Stimulated activated CD8-positive, alpha-beta memory T cell treated with anti-CD3 and anti-CD28 coated beads, Interleukin-7, amount 100 ng/mL, for 48 hours (primary cell): ENCODE measurements at places on chromosomes 6 and 20.
A peak's percentile ranks its signal among the peaks of the same experiment; 100 is the strongest.

DNA sequence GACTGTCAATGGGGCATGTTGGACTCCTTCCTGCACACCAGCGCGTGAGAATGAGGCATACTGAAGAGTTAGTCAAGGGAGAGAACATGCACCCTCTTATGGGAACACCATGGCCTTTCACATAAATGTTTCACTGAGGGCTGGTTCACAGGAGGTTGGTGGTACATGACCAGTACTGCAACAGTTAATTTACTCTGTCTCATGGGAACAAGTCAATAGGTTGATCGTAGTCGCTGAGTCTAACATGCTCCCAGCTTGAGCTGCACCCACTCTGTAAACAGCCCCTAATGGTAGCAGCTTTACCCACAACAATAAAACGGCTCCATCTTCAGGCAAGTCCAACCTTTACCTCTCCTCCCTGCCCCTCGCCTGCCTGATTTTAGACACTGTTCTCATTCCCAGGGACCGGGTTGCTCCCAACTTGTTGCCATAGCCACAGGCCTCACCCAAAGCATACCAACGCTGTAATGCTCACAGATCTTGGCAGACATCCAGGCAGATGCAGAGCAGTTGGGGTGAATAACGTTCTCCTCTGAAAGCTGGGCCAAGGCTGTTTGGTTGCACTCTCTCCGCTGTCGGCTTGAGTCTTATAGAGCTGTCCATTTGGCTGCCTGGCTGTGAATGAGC is 111.3 kb downstream of the LY86 start:
- DNase-seq: no peak

GRCh38 chr6:166423781-166424180 is 41.0 kb upstream of the MPC1 start:
- DNase-seq: no peak

DNA sequence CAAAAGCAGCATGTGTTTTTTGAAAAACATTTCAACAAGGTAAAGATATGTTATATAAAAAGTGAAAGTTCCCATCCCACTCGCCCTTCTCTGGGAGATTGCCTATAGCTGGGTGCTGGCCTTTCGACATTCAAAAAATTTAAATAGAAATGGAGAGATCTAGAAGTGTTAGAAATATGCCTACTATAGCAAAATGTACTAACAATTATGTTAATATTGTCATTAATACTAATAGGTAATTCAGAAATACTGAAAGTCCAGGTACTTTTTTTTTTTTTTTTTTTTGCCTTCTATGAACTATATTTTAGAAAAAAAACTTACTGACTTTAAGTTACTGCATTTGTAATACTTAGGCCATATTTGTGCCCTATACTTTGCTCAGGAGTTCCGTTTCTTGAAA is 87.1 kb downstream of the SESN1 start:
- DNase-seq: no peak

DNA sequence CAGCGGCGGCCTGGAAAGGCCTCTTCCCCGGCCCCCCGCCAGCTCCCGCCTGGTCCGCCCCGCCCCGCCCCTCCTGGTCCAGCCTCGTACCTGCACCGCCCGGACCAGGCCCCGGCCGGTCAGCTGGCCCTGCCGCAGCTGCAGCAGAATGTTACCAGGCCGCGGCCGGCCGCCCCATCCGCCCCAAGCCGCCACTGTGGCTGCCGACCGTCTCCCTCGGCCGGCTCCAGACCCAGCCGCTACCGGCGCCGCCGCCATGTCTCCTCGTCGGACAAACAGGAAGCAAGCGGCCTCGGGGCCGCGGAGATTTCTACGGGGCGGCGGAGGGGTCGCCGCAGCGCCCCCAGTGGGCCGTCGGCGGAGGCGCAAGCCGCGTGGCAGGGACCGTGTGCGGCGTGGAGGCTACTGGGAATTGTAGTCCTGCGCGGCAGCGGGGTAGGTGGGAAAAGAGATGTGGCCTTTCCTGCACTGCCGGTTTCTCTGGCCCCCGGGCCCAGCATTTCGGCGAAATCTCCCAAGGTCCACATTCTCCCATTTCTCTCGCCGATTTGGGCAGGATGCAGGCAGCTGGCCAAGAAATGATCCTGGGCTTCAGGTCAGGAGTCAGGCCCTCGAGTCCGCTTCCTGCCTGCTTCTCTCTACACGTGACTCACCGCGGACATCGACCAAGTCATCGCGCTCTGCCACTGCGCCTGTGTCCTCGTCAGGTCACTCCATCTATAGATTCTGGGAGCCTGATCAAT is at the start of gene TRPC4AP:
TRPC4AP (minus strand) TSS at position 284 of the 743 bp plus-strand sequence; CDS start at position 258, 26 bp downstream.
- DNase-seq: peak; percentile 82

DNA sequence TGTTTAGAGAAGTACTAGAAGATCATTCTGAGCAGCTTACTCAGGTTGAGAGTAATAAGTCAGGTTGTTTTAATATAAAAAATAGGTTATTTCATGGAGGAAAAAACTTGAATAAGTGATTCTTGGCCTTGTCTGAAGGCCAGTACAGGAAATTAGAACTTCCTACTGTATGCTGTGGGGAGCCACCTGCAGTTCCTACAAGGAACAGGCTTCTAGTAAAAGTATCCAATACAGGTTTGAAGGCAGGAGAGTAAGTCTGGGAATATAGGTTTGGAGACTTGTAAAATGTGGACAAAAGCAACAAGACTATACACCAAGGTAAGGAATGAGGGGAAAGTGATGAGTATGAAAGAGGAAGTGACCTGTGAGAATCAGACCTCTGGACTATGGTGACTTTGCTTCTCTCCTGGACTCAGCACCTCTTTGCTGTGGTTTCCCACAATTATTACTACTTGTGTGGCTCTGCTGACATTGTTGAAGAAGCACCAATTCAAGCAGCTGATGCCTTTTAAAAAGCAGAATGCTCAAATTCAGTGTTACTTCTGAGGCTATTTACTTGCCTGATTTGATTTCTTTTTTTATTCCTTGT is 278.6 kb downstream of the TBC1D7 start:
- no peak for DNase-seq

- no peak for DNase-seq
Measured at GRCh38 chr6:28474441-28475219, 31.3 kb upstream of the ZSCAN23 start.

GRCh38 chr6:5610640-5611039 is 349.3 kb downstream of the FARS2 start:
- no peak for DNase-seq

DNA sequence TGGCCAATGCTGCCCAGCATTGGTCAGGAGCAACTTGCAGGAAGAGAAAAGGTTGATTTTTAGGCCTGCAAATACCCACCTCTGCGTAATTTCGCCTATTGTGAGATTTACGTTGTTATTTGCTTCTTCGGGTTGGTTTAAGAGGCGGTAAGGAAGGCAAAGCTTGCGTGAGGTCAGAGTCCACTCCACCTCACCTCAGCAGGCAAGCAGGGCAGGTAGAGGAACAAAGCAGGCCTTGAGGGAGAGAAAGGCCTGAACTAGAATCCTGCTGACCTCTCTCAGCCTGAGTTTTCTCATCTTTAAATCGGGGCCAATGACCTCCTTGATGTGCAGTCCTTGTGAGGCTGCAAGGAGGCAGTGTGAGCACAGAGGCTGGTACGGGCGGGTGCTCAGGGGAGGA is 239.1 kb downstream of the CDC5L start:
- no peak for DNase-seq

DNA sequence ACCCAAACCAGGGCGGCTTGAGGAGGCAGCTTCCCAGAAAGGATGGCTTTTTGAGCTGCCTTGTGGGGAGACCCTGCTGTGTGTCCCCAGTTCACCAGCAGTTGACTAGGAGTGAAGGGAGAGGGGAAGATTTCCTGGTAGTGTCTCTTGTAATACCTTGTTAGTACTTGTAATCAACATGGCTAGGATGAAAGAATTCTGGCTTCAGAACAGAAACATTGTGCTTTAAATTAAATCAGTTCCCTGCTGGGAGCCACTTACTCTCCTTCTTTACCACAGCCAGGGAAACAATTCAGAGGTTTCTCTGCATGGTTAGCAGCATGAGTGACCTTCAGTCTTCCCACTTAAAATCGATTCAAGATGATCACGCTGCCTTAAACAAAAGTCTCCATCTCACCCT is 525.4 kb upstream of the ID4 start:
- DNase-seq: no peak

DNA sequence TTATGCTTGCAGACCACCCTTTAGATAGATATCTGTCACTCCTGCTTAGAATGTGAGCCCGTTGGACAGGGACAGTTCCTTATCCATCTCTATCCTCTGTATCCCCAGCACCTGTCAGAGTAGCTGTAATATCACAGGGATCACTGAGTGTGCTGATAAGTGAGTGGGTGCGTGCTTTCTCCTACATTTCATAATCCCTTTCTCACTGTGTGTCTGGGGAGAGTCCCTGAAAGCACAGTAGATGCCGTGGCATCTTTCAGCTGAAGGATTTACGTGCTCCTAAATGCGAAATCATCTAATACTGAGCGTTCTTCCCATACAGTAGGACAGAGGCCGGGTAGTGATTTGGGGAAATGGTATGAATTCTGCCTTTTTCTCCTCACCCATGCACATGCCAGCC is 198.9 kb upstream of the SASH1 start:
- no peak for DNase-seq

DNA sequence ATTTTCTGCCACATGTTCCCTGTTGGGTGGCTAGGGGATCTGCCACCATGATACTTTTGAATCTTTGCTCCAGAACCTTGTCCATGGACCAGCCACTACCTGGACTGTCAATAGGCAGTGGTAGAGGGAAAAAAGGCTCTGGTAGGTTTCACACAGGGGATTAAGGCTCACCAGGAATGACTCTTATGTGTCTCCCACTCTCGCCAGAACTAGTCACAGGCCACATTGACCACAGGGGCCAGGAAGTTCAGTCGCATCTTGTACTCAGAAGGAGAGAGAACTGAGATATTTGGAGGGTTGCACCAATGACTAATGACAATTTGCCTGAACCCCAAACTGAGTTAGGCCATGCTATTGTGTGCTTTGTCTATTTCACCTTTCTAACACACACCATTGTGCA is 23.6 kb upstream of the APCDD1L start:
- DNase-seq: peak; percentile 28

- DNase-seq: no peak
Measured at GRCh38 chr6:35919085-35919826, 1.6 kb downstream of the SRPK1 start.

GRCh38 chr6:111338843-111339242 is 144.2 kb downstream of the REV3L start:
- no peak for DNase-seq

GRCh38 chr6:128371136-128371535 is 149.3 kb downstream of the PTPRK start:
- no peak for DNase-seq

- DNase-seq: no peak
Measured at GRCh38 chr20:57883761-57884160, 173.9 kb upstream of the PMEPA1 start.

DNA sequence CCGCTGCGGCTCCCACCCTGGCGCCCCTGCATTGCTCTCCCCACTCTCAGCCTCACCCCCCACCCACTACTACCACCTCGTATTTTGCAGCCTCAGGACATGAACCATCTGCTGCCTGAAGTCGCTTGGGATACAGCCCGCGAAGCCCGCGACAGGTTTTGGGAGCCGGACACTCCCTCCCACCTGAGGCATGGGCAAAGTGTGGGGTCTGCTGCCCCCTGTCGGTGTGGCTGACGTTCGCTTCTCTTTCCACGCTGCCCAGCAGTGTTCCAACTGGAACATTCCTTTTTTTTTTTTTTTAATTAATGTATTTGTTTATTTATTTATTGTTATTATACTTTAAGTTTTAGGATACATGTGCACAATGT is 15.3 kb upstream of the LPA start:
- DNase-seq: no peak
